HuH-7.5 (cell line): ENCODE measurements at places on chromosomes 4 and X.

GRCh38 chr4:56048702-56049431, 100.1 kb downstream of the CEP135 start:
- DNase-seq = peak; percentile 51

- no peak for DNase-seq
Measured at GRCh38 chrX:113828470-113828869, 755.4 kb upstream of the HTR2C start.

DNA sequence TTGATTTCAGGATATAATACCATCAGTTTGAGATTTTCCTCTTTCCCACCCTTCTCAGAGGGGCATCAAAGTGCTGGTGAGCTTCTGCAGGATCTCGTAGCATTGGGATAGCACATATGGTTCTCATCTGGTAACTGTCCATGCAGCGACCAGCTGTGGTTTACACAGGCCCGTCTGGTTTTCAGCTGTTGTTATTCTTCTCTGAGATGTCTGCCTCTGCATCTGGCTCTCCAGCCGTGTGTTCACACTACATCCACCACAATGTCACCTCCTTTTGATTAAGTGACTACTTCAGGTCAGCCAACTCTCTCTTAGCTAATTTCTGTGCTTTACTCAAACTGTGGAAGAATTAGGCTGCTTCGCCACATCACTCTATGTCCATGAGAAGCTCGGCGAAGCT, 676.7 kb upstream of the TENM3 start:
- DNase-seq = no peak

GRCh38 chr4:76600447-76600846, 165.4 kb downstream of the SHROOM3 start:
- DNase-seq = no peak

GRCh38 chr4:152010710-152011079, 249.9 kb upstream of the GATB start:
- DNase-seq = no peak

DNA sequence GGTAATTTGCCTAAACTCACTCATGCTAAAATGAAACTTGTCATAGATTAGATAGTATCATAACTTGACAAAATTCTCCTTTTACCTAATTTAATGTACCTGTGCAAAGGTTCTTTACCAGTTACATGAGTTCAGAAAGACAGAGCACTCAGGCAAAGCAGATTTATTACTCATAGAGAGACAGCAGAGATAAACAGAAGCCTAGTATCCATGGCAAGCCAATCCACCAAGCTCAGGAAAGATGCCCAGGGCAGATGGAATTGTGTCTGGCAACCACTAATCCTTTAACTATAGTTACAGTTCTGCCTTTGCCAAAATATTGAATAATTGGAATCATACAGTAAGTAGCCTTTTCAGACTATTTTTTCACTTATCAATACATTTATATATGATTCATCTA, 826.2 kb downstream of the TECRL start:
- no peak for DNase-seq

DNA sequence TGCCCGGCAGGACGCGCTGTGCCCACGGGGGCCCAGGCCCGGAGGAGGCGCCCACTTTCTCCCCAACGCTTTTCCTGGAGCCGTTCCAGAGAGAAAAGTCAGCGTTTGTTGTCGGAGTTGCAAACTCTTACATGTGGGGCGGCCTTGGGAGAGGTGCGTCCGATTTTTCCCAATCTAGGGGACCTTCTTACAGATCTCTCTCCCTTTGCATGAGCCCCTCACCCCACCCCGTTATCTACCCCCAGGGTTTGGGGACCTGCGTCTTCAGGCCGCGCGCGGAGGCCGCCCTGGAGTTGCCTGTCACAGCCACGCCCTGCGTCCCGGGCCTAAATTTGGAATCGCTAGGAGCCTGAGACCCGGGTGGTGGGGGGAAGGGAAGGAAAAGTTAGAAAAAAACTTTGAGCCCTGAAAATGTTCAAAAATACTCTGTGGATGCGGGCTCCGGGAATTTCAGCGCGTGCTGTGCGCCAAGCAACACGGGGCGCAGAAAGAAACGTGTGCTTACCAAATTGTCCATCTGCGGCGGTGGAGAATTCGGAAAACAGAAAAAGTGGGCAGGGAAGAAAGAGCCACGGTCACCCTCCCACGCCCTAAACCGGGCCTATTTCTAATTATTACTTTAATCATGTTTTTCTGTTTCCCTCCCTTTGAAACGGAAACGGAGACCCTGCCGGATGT, 587 bp downstream of the CD99 start:
- peak; percentile 8 for DNase-seq

DNA sequence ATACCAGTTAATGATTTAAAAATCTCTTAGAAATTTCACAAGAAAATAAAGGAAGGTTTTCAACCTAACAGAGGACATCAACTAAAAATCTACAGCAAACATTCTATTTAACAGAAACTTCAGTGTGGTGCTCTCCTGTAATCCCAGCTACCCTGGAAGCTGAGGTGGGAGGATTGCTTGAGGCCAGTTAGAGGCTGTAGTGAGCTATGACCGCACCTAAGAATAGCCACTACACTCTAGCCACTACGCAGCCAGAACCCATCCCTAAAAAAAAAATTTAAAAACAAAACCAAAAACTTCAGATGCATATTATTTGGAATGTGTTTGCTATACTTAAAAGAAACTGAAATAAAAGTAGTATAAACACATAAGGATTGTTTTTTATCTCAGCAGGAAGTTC, 7.2 kb upstream of the FHIP1A start:
- no peak for DNase-seq

- DNase-seq = no peak
Measured at GRCh38 chr4:125986307-125986706, 671.6 kb downstream of the FAT4 start.

DNA sequence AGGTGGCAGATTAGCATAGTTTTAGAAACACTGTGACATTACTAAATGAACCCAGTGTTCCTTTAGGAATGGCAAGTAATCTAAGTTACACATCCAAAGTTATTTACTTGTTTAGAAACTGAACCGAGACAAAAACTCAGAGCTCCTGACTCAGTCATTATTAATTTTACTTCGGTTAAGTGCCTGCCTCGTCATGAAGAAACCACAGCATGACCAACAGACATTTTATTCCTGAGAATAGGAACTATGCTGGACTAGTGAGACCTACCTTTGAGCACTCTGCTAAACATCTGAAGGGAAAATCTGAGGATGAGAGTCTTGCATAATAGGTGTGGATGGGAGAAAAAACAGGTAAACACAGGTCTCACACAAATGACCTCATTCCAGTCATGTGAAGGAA, 2.5 kb downstream of the BEX1 start:
- DNase-seq = no peak

DNA sequence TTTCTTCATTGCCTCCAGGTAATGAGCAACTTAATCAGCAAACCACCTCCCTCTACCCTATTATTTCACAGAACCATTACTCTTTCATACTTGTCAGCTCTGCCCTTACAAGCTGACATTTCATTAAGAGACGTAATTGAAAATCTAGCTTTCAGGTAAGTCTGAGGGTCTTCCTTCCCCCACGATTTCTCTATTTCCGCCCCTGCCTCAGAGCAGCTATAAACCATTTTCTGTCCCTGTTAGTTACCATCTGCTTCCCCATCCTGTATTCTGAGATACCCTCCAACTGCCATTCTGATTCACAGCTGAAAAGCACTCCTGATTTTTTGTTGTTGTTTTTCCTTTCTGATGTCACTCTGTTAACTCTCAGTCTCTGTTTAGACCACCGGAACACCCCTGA, 37.1 kb downstream of the SH3RF1 start:
- DNase-seq = no peak

GRCh38 chr4:147118528-147118927, 172.9 kb upstream of the TTC29 start:
- DNase-seq = no peak

- DNase-seq = no peak
Measured at GRCh38 chr4:8258552-8259212, 10.9 kb upstream of the HTRA3 start.

DNA sequence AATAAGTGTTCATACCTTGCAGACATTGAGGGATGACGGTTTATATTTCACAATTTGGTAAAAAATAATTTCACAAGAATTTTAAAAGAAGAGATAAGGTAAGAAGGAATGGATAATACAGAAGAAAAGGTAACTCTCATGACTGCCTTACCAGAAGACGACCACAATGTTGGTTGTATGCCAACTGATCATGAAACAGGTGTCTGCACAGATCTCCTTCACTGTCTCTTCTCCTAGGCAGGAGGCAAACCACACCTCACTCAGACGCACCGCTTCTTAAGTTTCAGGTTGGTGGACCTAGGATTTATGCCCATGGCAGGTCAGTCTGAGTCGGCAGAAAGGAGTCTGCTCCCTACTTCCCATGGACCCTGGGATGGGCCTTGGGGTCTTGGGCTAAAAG, 177.2 kb downstream of the VSIG4 start:
- no peak for DNase-seq

GRCh38 chr4:173859091-173859713, 329.2 kb upstream of the HAND2 start:
- DNase-seq = no peak
